Activated T-cell treated with anti-CD3 and anti-CD28 coated beads for 1 hour (primary cell): ENCODE measurements at places on chromosomes 4 and X.
A peak's percentile ranks its signal among the peaks of the same experiment; 100 is the strongest.

DNA sequence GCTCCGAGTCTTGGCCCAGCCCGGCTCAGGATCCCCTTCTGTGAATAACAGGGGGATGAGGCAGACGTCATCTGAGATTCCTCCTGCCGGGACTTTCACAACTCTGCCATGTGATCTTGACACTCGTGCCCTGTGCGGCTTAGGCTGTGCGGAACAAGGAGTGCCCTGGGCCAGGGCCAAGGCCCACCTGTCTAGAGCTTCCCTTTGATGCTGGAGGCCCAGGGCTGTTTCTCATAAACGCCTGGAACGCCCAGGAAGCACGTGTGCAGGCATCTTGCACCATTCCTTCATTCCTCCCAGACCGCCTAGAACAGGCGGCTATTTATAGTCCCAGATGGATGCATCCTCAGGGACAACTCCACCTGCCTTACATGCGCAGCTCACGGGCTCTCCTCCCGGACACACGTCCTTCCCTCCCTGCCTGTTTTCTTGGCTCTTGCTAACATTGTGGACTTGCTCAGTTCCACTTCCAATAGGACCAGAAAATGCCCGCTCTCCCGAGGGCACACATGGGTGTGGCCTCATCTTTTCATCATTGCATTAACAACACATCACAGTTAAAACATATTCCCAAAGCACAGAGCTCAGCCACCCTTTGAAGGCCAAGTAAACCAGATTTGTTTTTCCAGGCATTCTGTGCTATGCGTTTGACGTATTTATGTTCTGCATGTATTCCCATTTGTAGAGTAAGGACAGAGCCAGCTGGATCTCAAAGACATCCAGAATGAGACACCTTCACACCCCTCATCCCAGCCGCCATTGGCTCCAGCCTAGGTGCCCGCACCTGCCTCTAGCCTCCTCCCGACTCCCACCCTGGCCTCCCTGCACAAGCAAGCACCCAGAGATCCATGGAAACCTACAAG lies 57.2 kb downstream of the ABLIM2 start:
- DNase-seq, result no peak

GRCh38 chrX:149487292-149487691 lies 17.8 kb downstream of the IDS start:
- no peak for DNase-seq

GRCh38 chrX:151206871-151207270 lies 30.5 kb downstream of the GPR50 start:
- DNase-seq, result no peak

- no peak for DNase-seq
Measured at GRCh38 chr4:122912810-122913575, 9.4 kb downstream of the NUDT6 start.

DNA sequence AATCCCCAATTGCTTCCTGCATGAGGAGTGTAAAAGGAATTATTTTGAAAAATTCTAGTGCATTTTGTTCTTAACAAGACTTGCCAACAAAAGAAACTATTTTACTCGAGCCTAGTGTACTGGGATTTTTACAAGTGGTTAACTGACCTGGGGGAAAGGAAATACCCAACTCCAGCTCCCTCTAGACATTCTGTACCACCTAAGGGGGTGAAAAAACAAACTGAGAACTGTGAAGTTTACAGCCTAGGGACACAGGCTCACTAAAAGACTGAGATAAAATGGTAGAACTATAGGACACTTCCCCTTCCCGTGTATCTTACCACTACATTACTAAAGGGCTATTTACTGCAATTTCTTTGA lies 2.6 kb upstream of the ADH5 start:
- DNase-seq, result no peak

- DNase-seq, result no peak
Measured at GRCh38 chr4:149795256-149795655, 20.4 kb downstream of the IQCM start.

DNA sequence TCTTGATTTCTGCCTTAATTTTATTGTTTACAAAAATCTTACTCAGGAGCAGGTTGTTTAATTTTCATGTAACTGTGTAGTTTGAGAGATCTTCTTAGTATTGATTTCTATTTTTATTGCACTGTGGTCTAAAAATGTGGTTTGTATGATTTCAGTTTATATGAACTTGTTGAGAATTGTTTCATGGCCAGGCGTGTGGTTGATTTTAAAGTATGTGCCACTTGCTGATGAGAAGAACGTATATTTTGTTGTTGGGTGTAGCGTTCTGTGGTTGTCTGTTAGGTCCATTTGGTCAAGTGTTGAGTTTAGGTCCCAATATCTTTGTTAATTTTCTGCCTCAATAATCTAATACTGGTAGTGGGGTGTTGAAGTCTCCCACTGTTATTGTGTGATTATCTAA lies 996.8 kb downstream of the PCDH19 start:
- DNase-seq, result no peak

- no peak for DNase-seq
Measured at GRCh38 chr4:104630272-104630671, 135.6 kb upstream of the CXXC4 start.

- DNase-seq, result no peak
Measured at GRCh38 chrX:39144956-39145355, 343.7 kb downstream of the MID1IP1 start.

DNA sequence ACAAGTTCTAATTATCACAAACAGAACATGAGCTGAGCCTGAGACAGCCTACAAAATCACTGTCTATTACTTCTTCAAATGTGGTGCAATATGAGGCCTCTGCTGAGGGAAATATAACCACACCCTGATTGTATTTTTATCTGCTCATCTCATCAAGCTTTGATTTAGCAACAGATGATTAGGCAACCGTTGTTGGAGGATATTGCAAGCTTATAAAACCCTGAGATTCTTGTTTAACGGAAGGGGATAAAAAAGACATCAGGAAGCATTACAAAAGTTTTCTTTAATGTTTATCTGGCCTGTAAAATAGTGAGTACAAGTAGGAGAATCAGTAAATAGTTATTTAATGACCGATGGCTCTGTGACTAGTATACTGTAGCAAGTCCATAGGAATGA lies 108.5 kb downstream of the ZNF330 start:
- no peak for DNase-seq

DNA sequence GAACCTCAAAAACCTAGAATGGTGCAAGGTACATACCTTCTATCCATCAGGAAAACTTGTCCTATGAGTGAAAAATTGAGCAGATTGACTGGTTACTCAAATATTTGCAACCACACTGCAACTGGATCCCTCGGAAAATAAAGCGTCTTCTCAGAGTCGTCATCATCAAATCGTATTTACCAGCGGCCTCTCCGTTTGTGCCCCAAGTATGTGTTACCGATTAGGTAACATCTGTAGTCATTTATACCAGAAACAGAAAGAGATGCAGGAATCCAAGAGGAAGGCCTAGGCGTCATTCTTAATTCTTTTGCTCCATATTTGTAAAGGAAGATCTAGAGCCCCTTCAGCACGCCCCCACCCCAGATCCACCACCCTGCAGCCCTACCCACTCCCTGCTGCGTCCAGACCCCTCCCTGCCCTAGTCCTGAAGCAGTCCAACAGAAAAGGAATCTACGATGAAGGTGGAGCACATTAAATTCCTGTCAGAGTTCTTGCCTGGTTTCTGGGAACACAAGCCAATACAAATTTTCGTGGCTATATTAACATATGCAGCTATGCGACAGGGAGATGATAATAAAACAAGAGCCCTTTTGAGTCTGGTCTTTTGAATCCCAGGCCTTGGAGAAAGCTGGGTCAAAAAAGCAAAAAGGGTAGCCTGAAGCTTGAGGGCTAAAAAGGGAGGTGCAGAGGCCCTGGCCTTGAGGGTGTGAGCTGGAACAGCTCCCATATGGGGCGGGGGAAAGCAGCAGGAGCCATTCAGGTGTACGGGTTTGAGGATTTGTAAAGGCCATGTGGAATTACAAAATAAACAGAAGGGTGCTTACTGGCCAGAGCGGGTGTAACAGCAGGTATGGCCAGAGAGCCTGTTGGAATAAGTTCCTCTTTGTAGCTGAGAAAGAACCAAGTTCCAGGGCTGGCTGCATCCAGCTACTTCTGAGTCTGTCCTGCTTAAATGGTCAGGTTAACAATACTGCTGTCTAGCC lies 77.0 kb downstream of the ZNF827 start:
- DNase-seq, result no peak

DNA sequence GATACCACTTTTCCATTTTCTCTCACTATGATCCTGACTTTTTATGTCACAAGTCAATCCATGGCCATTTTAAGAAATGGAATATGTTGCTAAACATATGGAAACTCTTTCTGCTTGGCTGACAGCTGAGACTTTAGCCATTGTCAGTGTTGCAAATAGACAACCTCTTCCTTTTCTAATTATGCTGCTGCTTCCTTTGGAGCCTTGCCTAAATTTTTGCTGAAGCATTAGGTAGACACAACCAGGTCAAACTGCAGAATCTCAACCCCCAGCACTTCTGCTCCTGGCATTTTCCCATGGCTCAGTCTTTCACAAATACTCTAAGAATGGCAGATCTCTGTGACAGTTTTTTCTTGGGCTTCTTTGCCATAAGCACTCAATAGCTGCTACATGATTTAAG lies 543.3 kb downstream of the GRID2 start:
- no peak for DNase-seq

- DNase-seq, result no peak
Measured at GRCh38 chr4:113675731-113676697, 85.5 kb downstream of the CAMK2D start.

- DNase-seq, result no peak
Measured at GRCh38 chr4:153916273-153916755, 127.4 kb upstream of the SFRP2 start.

DNA sequence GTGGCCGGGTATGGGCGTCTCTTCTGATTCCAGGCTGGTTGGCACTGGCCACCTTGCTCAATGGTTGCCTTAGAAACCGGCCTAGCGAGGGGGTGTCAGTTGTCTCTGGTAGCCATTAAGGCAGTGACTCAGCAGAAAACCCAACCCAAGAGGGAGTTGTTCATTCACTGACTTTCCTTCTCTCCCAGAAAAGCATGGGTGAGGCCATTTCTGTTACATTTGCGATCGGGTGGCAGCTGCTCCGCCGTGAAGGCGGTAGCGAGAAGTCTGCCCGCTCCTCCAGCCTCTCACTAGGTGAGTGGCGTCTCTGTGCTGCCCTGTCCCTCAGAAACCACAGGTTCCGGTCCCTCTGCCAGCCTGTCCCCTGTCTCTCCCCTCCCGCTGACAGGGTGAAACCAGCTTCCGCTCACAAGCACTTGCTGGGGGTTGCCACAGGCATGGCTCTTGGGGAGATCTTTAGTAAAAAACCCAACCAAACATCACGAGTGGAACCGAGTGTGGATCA lies 17.4 kb downstream of the IRAK1 start:
- no peak for DNase-seq

DNA sequence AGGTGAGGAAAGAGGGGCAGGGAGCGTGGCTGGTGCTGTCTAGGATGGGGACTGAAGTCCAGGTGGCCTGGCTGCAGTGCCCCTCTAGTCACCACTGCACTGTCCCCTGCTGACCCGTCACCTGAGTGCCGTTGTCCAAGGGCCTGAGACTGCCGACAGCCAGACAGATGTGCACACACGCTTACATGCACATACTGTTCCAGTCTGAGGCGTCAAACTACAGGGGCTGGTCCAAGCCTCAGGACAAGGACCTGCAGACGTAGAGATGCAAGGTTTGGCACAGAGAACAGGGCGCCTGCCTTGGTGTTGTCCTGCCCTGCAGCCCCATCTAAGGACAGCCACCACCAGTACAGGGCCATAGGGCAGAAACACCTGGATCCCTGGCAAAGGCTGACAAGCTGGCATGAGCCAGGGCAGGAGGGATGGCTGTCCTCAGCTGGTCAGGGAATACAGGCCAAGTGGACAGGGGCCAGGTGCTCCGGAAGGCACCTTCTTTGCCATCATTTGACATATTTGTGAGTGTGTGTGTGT lies 1.7 kb downstream of the SLC2A9 start:
- no peak for DNase-seq

GRCh38 chr4:86927843-86928395 lies 6.9 kb upstream of the AFF1 start:
- DNase-seq, result no peak

- no peak for DNase-seq
Measured at GRCh38 chr4:154511981-154512380, 20.4 kb upstream of the DCHS2 start.

GRCh38 chr4:183770906-183771305 lies 111.8 kb downstream of the TRAPPC11 start:
- no peak for DNase-seq

GRCh38 chr4:182306792-182307507 lies 63.7 kb downstream of the TENM3 start:
- no peak for DNase-seq

DNA sequence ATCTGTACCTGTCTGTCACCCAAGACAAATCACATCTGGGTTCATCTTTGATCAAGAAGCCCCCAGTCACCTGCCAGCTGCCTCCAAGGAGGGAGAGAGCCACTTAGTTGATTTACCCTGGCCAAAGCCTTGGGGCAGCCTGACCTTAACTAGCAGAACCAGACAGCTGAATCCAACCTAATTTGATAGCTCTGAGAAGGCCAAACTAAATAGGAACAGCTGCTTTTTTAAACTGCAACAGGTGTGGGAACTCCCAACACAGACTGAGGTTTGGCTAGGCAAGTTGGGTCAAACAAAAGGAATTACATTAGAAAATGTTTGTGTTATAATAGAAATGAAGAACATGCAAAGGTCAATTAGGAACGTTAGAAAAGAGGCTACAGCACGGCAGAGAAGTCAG lies 375.7 kb downstream of the NLGN4X start:
- DNase-seq, result no peak

GRCh38 chrX:17007134-17007768 lies 60.8 kb downstream of the REPS2 start:
- DNase-seq, result no peak

DNA sequence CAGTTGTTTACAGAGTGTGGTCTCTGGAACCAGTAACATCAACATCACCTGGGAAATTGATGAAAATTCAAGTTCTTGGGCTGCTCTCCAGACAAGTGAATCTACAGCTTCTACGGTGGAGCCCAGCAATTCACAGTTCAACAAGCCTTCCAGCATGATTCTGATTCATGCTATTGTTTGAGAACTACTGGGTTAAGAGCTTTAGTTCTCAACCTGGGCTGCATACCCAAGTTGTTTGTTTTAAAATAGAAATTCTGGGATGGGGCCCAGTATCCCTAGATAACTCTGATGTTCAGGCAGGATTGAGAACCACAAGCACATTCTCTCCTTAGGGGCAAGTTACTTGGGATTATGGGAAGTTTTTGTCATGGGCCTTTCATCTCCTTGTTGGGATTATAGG lies 37.9 kb upstream of the PGK1 start:
- no peak for DNase-seq

DNA sequence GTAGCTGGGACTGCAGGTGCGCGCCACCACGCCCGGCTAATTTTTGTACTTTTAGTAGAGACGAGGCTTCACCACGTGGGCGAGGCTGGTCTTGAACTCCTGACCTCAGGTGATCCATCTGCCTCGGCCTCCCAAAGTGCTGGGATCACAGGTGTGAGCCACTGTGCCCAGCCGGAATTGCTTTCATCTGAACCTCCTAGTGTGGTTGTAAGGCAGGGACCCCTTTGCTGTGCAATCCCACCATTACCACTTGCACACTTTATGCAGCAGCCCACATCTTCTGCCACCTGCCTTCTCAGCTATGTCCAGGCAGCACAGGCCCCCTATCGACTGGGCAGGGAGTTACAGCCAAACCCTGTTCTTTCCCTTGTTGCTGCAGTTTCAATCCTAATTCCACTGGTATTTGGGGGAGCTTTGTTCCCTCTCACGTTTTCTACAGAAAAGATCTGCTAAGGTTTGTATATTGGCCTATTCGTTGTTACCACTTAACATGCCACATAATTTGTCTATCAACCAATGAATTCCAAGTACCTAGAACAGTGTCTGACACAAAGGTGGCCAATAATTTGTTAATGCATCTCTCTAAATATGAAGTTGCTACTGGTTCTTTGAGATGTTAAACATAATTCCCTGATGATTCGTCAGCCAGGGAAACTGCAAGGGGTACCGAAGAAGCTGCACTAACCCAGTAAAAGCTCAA lies 6.5 kb downstream of the RPL39 start:
- peak; percentile 14 for DNase-seq
